ENCODE measurements at places on chromosomes 5 and 9. TPM values are rescaled to one million over a fixed set of nuclear protein-coding genes. Genes with fewer than 3 reads are reported as not detected.

The ITK gene
- not detected for total RNA-seq

The CDC20B gene
- total RNA-seq = not detected

The SLC36A1 gene
- 10.1 TPM for total RNA-seq

The DDX4 gene
- total RNA-seq = not detected

The TAF11L10 gene
- total RNA-seq = not detected

The ZNF366 gene
- total RNA-seq = 16.4 TPM

The TICAM2 gene
- total RNA-seq = 2.7 TPM

The MARVELD2 gene
- total RNA-seq = 2.3 TPM

The GMCL2 gene
- total RNA-seq = not detected

The SPATA31E1 gene
- not detected for total RNA-seq

Data from mammary microvascular endothelial cell (primary cell).